ENCODE measurements at places on chromosomes 7 and 10.
A peak's percentile ranks its signal among the peaks of the same experiment; 100 is the strongest.

DNA sequence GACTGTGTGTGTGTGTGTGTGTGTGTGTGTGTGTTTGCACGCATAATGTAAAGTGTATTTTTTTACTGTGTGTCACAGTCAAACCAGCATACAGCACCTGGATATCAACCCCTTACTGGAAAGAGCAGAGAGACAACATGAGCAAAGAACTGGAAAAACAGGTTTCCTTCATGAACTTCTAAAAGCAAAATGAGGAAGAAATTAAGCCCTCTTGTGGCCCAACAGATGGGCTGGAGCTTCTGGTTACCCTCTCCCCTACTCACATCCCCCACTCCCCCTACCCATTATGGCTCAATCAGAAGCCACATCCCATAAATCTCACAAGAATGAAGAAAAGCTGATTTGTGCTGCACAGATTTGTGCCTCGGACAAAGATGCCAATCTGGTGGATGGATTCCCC is 36.2 kb downstream of the PDE1C start:
- DNase-seq: no peak

DNA sequence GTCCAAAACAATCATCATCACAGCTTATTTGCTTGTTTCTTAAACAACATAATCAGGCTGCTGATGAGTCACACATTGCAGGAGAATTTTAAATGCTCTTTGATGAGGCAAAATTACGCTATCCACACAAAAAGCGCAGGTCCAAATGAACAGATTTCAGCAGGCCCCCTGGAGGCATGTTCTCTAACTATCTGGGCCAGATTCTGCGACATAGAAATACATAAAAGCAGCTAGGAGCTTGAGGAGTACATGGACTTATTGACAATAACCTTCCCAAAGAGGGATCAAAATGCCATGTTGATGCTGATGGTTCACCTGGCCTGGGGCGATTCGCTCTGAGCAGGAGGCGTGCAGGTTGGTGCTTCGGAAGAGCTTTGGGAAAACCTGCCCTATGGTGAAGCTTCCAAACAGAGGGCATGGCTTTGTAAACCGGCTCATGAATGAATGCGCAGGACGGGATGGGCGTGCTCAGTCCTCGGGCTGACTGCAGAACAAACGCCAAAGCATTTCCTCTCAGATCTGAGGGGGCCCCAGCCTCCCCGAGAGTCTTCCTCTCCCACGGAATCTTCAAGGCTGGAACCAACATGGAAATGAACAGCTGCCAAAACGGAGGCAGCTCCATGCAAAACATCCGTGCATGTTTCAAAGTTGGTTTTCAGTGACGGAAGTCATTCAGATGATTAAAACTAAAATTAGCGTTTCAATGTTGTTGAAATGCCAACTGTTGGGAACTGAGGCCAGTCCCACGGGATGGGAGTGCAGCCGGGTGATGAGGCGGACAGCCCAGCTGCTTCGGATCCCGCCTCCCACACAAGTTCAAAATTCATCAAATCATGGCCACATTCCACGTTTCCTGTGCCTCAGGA is 179.6 kb downstream of the TCERG1L start:
- DNase-seq: no peak

DNA sequence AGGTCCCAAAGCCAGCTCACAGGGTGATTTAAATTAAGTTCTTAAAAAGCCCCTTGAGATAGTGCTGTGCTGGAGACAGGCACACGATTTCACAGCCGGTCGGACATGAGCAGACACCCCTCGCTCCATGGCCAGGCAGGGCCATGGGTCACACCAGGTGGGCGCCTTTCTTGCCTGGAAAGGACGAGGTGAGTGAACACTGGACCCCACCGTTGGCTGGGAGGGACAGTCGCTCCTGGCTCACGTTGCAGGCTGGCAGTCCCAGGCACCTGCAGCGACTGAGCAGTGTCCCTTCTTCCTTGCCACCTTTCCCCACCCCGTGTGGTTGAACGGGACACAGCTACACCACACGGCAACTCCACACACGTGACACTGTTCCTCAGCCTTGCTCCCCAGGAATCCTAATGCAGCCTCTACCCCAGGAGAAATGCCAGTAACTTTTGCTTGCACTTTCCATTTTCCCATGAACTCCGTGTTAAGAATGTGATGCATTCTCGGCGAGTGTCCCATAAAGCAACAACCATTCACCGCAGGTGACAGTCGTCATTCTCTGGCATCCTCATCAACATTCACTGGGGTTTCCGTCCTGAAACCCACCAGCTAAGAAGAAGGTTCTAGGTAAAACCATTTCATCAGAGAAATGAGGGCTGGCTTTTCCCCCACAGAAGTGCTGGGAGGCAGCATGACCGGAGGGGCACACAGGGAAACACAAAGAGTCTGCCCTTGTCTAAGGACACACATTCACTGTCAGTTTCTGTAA is 217.4 kb downstream of the ZMYND11 start:
- DNase-seq: no peak

- DNase-seq: no peak
Observed at GRCh38 chr7:73912223-73912622, 51.3 kb downstream of the TMEM270 start.

GRCh38 chr10:63866075-63866746 is 345.0 kb downstream of the REEP3 start:
- DNase-seq: peak; percentile 42

DNA sequence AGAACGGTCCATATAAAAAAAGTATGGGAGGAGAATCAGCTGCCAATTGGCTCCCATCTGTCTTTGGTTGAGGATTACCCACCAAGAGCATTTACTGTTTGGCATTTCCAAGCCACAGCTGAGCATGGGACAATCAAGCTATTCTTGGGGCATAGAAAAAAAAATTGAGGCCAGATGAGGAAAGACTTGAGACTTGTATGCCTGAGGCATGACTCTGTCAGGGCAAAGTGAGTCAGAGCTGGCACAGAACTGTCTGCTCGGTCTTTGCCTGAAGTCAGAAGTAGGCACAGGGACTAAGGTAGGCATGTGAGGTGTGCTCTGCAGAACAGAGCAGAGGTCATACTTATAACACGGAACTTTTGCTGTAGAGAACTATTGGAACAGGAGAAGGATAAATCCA is 126.5 kb upstream of the CHRM2 start:
- no peak for DNase-seq

DNA sequence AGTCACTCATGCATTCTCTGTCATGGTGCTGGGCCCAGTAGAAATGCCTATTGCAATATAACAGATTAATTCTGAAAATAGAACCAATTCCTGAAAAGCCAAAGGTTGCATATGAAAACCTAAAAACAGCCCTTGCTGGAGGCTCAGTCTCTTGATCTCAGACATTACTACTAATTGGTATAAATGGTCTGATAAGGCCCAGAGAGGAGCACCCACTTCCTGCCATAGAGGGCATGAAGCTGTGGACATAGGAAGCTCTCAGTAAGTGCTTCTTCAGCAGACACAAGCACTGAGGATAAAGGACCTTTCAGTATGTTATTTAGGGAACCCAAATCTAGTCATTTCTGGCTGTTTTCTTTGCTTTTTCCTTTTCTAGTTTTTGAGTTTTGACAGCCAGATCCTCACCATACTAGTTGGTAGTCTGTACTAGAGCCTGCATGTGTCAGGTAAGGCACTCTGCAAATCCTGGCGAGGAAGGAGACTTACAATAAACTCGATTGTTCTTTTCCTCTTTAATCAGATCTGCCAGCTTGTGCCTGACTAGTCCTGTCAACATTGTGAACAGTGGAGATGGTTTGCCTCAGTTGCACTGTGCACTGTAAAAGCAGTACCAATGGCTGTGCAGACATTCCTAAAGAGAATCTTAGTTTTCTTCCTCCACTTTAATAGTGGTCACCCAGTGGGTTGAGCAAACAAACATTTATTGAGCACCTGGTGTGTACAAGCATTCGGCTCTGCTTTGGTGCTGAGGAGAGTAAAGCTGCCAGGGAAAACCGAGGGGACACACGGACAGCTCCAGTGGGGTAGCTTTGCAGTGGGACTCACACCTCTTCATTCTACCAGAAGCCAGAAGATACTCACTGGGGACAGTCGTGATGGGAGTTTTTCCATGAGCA is 140.9 kb downstream of the CHN2 start:
- no peak for DNase-seq
